ENCODE measurements at places on chromosomes 5 and 9.
A peak's percentile ranks its signal among the peaks of the same experiment; 100 is the strongest.

GRCh38 chr9:35193762-35194161 lies 32.0 kb downstream of the UNC13B start:
- DNase-seq = no peak

- no peak for DNase-seq
These were observed 10.4 kb downstream of the ANGPTL2 start for GRCh38 chr9:127112056-127112455.

DNA sequence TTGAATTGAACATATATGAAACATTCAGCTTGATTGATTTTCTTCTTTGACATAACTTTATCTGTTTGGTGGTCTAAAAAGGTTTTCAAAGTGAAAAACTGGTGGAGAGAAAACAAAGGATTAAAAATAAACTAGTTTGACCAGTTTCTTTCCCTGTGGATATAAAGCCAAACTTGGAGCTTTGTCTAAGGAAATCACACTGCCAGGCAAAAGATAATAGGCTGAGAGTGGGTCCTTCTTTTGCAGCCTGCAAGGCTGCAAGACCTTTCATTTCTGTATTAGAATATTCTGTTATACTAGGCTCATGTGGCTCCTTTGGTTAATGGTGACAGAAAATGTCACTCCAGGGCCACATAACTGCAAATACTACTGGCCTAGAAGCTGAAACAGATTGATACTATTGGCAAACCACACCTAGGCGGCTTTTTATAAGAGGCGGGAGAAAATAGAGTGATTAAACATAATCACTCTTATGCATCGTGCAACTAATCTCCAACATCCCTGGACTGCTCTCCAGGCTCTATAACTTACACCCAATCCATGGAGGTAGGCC lies 129.1 kb upstream of the ZNF462 start:
- DNase-seq = no peak

GRCh38 chr5:59036274-59036961 lies 453.5 kb downstream of the RAB3C start:
- DNase-seq = peak; percentile 96

- no peak for DNase-seq
These were observed 27.9 kb upstream of the DTWD2 start for GRCh38 chr5:119016125-119016774.

- DNase-seq = no peak
These were observed 97.0 kb upstream of the SPRY4 start for GRCh38 chr5:142421621-142422397.

GRCh38 chr5:67416133-67416937 lies 219.7 kb upstream of the CD180 start:
- no peak for DNase-seq

- no peak for DNase-seq
These were observed 39.1 kb upstream of the MSH3 start for GRCh38 chr5:80615266-80615914.

- no peak for DNase-seq
These were observed 77.0 kb downstream of the ZNF354C start for GRCh38 chr5:179137016-179137642.

- peak; percentile 23 for DNase-seq
These were observed 31.6 kb upstream of the UBAC1 start for GRCh38 chr9:135992486-135993408.

DNA sequence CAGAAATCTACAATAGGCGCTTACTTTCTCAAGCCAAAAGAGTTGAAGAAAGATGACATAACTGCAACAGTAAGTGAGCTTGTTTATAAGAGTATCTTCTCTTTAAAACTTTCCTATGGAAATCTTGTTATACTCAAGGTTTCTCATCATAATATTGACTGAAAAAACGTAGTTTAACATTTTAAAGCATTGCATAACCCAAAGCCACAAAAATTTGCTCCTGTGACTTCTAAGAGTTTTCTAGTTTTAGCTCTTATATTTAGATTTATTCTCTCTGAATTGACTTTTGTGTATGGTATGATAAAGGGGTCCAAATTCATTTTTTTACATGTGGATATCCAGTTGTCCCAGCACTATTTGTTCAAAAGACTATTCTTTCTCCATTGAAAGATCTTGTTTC lies 15.2 kb downstream of the WDR36 start:
- no peak for DNase-seq

DNA sequence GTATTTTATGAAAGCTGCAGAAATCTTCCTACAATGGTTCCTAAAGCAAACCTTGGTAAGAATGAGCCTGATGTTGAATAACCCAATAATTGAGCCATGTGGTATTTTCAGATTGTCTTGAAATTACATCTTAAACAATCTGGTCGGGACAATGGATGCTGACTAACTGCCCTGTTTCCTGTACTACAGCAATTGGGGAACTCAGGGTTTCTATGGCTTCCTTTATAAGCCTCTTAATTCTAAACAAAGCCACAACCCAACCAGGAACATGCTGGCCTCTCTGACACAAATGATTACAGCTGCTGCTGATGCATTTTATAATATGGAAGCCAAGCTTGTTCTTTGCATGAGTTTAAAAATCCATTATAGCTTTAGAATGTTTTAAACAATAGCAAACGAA lies 30.2 kb downstream of the PTPN3 start:
- DNase-seq = no peak

GRCh38 chr9:93669958-93670207 lies 93.5 kb downstream of the PHF2 start:
- no peak for DNase-seq

DNA sequence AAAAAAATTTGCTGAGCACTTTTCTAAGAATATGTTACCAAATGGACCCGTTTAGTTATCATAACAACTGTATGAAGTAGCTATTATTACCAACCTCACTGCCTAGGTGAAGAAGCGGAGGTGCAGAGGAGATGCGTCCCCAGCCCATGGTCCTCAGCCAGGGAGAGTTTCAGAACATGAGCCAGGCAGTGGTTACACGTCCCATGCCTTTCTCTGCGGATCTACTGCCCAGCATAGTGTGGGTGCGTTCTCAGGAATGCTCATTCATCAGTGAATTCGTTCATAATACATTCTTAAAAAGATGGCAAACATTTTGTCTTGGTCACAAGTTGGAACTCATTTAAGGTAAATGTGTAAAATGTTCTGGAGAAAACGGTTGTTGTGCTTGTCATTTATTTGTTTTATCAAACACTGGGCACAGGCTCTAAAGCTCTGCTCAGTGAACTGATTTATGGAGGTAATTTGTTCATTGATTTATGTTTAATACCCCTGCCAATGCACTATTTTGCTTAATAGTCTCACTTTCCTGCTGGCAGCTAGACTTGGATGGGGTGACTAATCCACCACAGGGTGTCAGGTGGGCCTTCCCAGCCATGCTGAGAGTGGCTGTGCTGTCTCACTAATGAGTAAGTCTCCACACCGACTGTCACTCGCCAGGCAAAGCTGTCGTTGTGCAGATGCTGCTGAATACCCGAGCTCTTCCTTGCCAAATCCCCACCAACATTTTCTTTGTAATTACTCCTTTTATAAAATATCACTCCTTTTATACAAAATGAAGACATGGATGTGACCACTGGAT lies 248.8 kb downstream of the TENT4A start:
- no peak for DNase-seq

GRCh38 chr9:110148384-110148783 lies 59.6 kb downstream of the C9orf152 start:
- DNase-seq = no peak

DNA sequence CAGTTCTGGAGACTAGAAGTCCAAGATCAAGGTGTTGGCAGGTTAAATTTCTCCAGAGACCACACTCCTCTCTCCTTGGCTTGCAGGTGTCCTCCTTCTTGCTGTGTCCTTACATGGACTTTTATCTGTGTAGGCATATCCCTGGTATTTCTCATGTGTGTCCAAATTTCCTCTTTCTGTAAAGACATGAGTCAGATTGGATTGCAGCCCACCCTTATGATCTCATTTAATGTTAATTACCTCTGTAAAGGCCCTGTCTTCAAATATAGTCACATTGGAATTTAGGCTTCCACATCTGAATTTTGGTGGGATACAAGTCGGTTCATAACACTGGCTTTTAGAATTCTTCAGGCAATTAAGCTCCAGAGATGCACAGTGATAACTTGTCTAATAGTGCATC lies 322.2 kb upstream of the GRIA1 start:
- no peak for DNase-seq

GRCh38 chr9:105006514-105006913 lies 78.6 kb upstream of the ABCA1 start:
- no peak for DNase-seq

DNA sequence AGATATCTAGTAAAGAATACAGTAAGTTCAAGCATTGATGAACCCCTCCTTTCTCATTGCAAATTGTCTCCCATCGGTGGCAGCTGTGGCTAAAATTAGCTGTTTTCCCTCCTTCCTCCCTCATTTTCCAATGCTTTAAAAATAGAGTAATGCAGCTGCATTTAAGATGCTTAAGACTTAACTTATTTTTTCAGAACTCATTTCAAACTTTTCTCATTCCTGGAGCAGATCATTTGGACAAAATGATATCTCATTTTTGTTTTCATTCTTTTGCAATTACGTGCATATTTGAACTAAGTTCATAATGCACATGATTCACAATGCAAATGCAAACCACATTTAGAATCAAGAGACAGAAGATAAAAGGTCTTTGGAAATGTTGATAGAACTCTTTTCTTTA lies 14.6 kb downstream of the HSPB3 start:
- no peak for DNase-seq

GRCh38 chr5:22567983-22568382 lies 285.2 kb downstream of the CDH12 start:
- DNase-seq = no peak

DNA sequence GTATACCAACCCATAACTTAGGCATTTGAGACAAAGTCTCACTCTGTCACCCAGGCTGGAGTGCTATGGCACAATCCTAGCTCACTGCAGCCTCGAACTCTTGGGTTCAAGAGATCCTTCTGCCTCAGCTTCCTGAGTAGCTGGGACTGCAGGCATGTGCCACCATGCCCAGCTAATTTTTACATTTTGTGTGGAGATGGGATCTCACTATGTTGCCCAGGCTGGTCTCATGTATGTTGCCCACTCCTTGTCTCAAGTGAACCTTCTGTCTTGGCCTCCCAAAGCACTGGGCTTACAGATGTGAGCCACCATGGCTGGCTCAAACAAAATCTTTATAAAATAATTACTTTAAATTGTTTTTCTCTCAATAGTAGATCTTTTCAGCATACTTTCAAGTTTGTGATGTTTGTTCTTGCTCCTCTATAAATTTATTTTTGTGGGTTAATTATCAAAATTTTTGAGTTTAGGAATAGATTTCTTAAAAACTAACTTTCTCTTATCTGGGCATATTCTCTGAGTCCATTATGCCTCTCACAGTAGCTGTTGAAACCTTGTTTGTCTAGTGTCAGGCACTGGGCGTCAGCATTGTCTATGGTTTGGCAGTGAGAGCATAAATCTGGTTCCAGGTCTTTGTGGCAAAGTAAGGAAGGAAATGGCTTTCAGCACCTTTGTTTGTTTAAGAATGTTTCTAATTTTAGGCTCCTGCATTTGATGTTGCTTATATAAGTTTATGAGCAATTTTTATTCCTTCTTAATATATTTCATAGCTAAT lies 38.7 kb downstream of the NLN start:
- peak; percentile 52 for DNase-seq

DNA sequence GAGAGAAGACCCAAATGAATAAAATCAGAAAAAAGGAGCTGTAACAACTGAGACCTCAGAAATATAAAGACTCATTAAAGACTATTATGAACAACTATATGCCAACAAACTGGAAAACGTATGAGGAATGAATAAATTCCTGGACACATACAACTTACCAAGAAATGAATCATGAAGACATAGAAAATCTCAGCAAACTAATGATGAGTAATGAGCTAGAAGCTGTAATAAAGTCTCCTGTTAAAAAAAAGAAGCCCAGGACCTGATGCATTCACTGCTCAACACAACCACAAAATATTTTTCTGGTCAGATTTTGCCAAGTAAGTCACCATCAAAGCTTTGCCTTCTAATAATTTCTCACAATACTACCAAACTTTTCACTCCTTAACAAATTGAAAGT lies 666.7 kb downstream of the LRRC70 start:
- DNase-seq = no peak

Measured in AG09309 (cell line).